Activated T-helper 1 cell treated with anti-CD3 and anti-CD28 coated beads, Interleukin-12 subunit alpha, Interleukin-12 subunit beta, Interleukin-2, Interleukin-4 antibody, amounts not matched to agents 30 ng/mL and 10 ng/mL and 1 ng/mL, durations not matched to agents 14 hours and 24 hours and 36 hours (primary cell): ENCODE measurements at places on chromosomes 13 and 19.

DNA sequence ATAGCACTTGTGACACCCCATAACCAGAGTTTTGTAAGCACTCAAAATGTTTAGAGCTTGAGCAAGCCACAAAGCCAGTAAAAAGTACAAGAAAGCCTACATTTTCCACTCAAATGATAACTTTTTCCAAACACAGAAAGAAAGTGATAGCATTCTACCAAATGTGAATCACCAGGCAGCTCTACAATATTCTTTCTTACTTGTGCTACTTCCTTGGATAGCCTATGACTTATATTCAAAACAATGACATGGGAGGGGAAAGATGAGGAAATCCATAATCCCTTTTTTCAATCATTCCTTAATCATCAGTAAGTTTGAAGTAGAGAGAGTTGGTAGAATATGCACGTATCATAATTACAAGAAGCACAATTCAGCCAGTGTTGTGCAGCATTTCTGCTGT, 650.8 kb upstream of the PCDH9 start:
- no peak for DNase-seq

DNA sequence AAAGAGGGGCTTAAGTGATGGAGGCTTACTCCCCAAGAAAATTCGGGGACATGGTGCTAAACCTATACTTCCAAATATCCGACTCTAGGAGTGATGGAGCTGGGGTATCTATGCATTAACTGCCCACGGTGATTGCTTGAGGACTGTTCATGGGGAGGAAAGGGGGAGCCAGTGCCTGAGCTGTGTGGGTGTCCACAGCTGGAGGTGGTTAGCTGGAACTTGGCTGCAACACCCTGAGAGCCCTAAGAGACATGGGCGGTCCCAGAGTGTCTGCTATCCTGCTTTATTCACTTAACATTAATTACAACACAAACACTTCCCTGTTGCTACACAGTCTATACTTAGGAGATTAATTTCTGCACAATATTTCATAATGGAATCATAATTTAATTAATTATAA, 28.1 kb upstream of the POMP start:
- no peak for DNase-seq

- no peak for DNase-seq
Observed at GRCh38 chr13:50990065-50990817, 80.7 kb downstream of the RNASEH2B start.

- DNase-seq = no peak
Observed at GRCh38 chr13:68064001-68064770, 834.0 kb upstream of the PCDH9 start.

DNA sequence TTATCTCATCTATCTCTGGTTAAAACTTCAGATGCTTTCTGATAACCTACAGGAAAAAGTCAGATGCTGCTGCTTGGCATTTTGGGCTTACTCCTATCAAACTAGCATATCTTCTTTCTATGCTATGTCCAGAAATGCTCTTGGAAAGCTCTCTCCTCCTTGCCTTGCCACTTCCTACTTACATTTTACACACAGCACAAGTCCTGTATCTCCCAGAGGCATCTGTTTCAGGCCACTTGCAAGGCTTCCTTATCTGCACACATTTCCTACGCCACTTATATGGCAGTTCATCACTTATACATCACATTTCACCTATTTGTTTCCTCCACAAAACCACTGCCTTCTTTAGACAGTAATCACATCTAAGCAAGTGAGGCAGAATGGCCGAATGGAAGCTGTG, 220.3 kb downstream of the DNAJC15 start:
- DNase-seq = no peak

- DNase-seq = no peak
Observed at GRCh38 chr13:33349986-33350826, 64.7 kb upstream of the STARD13 start.

DNA sequence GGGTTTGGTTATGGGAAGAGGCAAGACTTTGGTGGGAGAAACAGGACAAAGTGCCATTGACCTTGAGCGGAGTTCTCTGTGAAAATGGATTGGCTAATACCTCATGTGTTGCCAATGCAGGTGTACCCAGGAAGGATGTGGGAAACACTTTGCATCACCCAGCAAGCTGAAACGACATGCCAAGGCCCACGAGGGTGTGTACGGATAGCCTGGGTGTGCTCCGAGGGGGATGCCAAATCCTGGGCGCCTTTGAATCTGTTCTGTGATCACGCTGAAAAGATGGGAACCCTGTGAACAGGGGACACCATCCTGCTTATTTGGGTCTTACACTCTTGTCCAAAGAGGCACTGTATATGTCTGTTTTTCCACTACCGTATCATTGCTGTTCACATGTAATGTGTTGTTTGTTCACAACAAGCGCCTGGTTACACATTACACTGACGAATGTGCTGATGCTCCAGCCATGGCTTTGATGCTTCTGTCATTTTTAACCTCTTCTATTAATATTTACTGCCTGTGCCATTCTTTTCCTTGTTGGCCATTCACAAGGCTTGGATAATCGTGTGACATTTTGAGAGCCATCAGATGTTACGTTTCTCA, 8.3 kb downstream of the GTF3A start:
- no peak for DNase-seq

GRCh38 chr19:42091742-42092141, 15.8 kb downstream of the ZNF574 start:
- DNase-seq = no peak

DNA sequence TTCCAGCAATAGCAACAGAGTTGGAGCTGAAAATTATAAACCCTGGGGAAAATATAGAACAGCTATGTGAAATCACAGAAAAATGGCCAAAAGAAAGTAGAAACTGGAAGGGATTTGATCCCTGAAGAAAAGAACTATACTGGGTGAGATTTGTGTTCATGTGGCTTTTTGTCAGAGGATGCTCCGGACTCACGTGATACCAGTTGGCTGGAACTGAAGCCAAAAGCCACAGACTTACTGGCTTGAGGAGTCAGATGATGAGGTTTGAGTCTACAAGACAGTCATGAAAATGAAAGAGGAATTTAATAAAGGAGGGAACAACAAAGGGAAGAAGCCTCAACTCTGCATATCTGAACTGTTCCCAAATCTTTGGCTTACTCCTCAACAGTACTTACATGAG, 427.1 kb downstream of the GPC5 start:
- no peak for DNase-seq

DNA sequence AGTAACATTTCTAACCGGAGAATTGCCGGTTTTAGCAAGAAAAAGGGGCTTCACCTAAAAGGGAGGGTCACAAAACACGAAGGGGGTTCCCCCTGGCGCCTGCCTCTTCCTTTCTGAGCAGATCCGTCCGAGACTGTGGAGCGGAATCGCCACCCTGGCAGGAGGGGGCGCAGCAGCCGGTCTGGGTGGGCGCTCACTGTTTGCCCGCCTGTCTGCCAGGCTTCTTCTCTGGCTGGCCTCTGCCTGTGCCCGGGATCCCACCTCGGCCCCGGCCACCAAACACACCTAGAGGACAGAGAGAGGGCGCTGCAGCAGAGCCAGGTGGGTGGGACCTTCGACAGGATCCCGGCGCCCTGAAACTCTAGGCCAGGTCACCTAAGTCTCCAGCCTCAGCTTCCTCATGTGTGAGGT, 15.6 kb downstream of the LSM4 start:
- no peak for DNase-seq

DNA sequence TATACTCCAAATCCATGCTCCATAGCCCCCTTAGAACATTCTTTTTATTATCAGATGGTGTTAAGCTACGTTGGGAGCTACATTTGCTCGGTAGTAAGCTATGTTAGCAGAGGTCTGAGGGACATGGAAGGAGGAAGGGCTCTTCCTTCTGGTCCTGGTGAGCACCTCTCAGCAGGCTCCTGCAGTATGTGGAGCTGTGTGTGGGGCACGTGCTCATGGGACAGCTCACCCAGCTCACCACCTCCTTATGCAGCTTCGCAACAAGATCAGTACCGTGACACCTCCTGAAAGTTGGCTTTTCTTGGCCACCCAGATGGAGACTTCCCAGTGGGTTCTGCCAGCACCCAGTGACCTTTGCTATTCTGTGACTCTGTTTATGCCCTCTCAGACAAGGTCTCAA, 400.5 kb upstream of the SLC10A2 start:
- DNase-seq = no peak

GRCh38 chr19:12994701-12995595, at the start of gene NFIX:
Gene NFIX, plus strand, starts transcription at chr19:12995475. Its CDS starts 363 bp downstream, at chr19:12995838.
- DNase-seq = peak; percentile 57

- DNase-seq = no peak
Observed at GRCh38 chr19:31348481-31349159, 616 bp downstream of the TSHZ3 start.

DNA sequence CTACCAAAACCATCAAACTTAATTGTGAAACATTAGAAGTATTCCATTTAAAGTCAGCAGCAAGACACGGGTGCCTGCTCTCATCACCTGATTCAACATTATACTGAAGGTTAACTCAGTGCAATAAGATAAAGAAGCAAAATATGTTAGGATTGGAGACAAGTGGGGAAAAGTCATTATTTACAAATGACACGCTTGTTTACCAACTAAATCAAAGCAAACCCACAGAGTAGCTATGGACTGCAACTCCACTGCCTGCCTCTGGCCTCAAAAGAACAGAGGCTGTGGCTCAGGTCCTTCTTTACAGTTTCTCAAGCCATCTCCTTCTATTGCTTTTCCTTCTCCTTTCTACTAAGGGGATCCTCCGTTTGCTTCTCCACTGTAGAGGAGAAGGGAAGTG, 21.0 kb upstream of the ATP12A start:
- no peak for DNase-seq

GRCh38 chr13:99215184-99215830, 14.7 kb downstream of the UBAC2 start:
- DNase-seq = peak; percentile 53

DNA sequence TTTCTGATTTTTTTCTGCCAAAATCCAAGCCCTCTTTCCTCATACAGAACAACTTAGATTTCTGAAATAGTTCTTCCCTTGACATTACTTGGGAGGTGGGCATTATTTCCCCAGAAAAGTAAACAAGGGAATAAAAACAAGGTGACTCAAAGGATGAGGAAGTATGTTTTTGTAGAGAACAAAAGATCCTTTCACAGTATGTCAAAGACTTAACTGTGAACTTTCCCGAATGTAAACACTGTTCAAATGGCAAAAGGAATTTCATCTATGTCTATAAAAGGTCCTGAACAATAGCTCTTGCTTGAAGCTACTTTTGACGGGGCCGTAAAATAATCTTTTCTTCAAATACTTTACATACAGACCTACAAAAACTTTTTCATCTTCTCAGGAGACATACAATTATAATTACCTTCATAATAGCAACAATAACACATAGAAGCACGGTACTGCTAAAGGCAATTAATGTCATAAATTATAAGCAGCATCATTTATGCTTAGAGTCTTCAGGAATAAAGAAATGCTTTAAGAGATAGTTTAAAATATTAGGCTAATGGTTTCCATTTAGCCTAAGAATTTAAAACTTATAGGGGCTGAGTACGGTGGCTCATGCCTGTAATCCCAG, 191.1 kb downstream of the RGCC start:
- no peak for DNase-seq

GRCh38 chr19:45103508-45104319, 10.7 kb downstream of the PPP1R37 start:
- no peak for DNase-seq

DNA sequence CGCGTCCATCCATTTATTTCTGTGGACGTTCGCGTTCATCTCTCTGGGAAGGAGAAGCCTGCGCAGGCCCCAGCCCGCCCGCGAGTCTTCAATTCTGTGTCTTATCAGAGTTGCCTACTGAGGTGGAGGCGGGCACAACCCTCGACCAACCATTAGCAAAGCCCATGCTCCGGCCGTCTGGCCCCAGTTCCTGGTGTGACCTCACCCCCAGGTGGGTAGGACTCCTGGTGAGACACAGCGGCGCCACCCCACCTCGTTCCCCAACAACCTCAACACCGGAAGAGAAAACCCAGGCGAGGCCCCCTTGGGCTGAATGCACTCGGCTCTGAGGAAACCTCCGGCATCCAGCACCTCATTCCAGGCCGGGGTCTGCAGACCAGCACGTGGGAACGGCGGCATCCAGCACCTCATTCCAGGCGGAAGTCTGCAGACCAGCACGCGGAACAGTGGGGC, 14.7 kb downstream of the ZNF787 start:
- DNase-seq = no peak

DNA sequence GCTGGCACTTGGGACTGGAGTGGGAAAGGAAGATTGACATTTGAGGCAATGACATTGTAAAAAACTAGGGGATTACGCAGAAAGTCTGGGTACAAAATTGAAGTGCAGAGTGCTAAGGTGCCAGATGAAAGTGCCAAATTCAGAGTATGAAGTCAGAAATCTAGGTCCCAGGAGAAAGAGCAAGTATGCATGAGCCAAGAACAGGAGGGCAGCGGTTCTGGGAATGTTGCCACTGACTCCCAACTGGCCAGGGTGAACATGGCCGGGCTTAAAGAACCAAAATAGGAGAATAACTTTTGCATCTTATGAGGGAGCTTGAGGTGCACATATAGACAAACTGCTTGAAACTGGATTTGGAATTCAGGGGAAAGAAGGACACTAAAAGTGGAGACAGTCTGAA, 495.8 kb upstream of the KLF12 start:
- DNase-seq = no peak

DNA sequence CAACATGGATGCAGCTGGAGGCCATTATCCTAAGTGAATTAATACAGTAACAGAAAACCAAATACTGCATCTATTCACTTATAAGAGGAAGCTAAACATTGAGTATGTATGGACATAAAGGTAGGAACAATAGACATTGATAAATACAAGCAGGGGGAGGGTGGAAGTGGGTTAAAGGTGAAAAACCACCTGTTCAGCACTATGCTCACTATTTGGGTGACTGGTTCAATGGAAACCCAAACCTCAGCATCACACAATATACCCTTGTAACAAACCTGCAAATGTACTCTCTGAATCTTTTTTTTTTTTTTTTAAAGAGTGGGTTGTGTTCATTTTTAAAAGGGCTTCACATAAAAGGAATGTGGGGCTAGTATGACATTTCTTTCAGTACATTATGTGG, 26.9 kb upstream of the CPB2 start:
- DNase-seq = no peak

- DNase-seq = no peak
Observed at GRCh38 chr13:110690516-110690915, 15.4 kb downstream of the CARS2 start.

- DNase-seq = no peak
Observed at GRCh38 chr13:43003010-43003409, 11.0 kb upstream of the EPSTI1 start.
